ENCODE measurements at places on chromosomes 3 and 15.

- peak; percentile 72 for DNase-seq
Observed at GRCh38 chr3:152272771-152273242, 4.1 kb downstream of the MBNL1 start.

- peak; percentile 21 for DNase-seq
Observed at GRCh38 chr3:195270079-195270816, 711 bp downstream of the XXYLT1 start.

- peak; percentile 62 for DNase-seq
Observed at GRCh38 chr3:46812237-46812791, 50.9 kb downstream of the MYL3 start.

DNA sequence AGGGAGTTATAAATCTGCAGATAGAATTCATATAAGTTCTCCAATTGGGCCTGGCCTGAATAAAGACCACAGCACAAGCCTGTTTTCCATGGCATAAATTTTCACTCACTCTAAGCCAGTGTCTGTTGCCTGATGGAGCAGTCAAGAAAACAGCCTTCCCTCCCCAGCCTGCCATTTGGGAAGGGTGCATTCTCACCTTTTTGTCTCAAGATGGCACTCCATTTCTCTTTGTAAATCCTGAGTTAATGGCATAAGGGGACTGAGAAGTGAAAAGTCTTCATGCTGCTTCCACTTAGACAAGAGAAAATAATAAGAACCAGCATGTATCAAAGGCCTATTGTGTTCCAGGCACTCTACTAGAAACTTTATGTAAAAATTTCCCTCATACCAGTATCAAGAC, 115.6 kb upstream of the MANF start:
- DNase-seq = no peak

DNA sequence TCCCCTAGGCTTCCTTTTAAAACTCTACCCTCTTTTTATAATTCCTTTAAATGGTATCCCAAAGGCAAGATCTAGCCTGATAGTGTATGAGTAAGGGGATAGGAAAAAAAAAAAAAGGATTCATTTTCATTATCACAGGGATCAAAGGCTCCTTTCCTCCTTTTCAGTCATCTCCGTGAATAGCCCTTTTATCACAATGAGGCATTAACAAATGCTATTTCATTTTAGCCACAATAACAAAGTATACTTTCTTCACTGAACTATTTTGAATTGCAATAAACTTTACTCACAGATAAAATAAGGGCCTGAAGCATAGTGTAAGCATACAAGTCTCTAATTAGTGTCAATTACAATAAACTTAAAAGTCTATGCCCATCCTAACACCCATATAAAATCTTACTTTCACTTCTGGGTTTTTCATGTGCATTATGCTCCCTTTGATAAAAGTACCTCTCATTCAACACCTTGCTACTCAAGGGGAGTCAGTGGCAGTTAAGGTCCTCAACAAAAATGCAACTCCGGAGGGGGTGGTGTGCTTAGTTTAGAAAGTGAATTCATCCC, 8.6 kb downstream of the HIGD1A start:
- no peak for DNase-seq

GRCh38 chr3:185504636-185505035, 5.8 kb upstream of the TMEM41A start:
- DNase-seq = no peak

DNA sequence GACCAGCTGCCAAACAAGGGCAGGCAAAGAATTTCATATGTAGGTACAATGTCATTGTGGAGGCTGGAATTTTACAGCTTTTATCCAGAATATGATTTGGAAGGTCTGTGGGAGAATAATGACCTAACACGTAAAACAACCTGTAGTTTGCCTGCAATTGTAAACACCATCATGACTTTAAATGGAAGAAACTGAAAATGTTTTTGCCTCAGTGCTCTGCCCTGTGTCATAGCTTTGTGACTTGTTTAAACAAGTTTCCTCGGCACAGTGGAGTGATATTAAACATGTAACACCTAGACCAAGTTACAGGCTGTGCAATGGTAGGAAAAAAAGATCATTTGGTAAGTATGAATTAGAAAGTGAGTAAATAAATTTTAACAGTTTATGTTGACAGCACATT, 171.6 kb upstream of the MBNL1 start:
- no peak for DNase-seq

- peak; percentile 61 for DNase-seq
Observed at GRCh38 chr3:119322021-119322834, 28.0 kb downstream of the ARHGAP31 start.

- DNase-seq = peak; percentile 96
Observed at GRCh38 chr3:5122030-5122740, at the start of gene ARL8B. TSS of gene ARL8B (plus strand) at chr3:5122292. CDS start at chr3:5122466, 174 bp downstream.

- DNase-seq = peak; percentile 94
Observed at GRCh38 chr3:149224736-149225594, 3.3 kb upstream of the CP start.

DNA sequence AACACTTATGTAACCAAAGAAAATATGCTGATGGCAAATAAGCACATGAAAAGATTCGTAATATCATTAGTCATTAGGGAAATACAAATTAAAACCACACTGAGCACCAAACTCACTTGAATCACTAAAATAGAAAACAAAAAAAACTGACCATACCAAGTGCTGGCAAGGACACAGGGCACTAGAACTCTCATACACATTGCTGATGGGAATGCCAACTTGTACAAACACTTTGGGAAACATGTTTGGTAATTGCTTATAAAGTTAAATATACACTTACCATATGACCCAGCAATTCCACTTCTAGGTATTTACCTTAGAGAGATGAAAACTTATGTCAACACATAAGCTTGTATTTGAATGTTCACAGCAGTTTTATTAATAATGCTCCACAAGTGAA, 95.5 kb downstream of the TFDP2 start:
- no peak for DNase-seq

DNA sequence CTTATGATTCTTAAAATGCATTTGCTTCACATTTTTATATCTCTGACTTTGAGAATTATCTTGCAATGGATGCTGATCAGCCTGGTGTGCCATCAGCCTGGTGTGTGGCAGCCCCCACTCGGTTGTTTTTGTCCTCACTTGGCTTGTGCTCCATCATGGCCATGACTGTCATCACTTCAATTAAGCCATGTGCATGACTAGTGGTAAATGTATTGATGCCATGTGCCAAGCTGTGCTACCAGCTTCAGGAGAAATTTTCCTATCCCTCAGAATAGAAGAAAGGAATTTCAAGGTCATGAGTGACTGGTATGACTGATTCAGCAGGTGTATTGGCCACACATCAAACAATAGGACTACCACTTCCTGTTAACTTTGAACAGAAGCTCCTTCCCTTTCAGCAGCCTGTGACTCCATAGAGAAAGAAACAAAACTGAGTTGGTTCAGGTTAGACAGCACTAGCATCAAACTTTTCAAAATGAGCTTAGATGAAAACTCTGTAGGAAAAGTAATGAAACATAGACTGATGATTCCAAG, 251.7 kb downstream of the GRM7 start:
- no peak for DNase-seq

- no peak for DNase-seq
Observed at GRCh38 chr15:58520936-58521292, 89.1 kb downstream of the LIPC start.

GRCh38 chr3:171801738-171802589, 8.3 kb downstream of the PLD1 start:
- DNase-seq = no peak

DNA sequence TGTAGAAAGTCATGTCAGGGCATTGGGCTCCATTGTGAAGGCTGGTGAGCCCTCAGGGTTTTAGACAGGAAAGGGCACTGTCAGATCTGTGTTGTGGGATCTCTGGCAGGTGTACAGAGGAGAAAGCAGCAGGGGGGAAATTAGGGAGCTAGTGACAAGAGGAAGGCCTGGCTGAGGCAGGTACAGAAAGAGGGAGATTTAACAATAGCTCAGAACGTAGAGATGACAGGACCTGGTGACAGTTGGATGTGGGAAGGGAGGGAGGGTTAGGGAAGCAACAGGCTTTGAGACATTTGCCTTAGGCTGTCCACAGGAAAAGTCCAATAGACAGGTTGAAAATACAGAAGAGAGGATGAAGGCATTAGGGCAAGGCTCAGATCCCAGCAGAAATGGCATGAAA, 288.1 kb downstream of the EPHB1 start:
- DNase-seq = no peak

DNA sequence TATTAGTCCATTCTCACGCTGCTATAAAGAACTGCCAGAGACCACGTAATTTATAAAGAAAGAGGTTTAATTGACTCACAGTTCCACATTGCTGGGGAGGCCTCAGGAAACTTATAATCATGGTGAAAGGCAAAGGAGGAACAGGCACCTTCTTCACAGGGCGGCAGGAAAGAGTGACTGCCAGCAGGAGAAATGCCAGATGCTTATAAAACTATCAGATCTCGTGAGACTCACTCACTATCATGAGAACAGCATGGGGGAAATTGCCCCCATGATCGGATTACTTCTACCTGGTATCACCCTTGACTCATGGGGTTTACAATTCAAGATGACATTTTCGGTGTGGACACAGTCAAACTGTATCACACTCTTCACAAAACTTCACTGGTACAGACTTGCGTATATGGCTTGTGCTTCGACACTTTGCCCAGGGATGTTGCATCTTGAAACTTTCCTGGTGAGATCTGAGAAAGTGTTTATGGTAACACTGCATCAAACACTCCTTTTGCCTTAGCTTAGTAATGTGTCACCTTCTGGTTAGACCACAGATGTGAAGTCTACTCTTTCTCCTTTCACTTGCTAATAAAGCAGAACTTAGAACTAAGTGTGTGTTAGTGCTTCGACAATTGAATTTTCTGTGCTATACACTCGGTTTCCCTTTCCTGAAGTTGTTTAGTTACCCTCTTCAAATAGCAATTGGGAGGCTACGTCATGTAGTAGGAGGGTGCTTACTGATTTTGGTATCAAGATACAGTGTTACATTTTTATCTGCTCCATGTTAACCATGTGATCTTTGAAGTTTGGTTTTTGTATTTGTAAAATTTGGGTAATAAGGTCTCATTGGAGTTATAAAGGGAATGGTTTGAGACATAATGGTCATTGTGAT, 185.7 kb downstream of the LPP start:
- DNase-seq = no peak

GRCh38 chr3:14457999-14458398, 55.6 kb downstream of the SLC6A6 start:
- DNase-seq = no peak
